ENCODE measurements at places on chromosomes 12 and 14. TPM values are rescaled to one million over a fixed set of nuclear protein-coding genes. Genes with fewer than 3 reads are reported as not detected.

UBE2N gene
- 53.0 TPM for total RNA-seq

P2RX2 gene
- total RNA-seq: 0.16 TPM

HECTD1 gene
- total RNA-seq: 645 TPM

KLRC2 gene
- total RNA-seq: 0.43 TPM

ADCY4 gene
- 1.4 TPM for total RNA-seq

OVCH1 gene
- total RNA-seq: under 0.01 TPM

RHEBL1 gene
- not detected for total RNA-seq

POTEM gene
- total RNA-seq: not detected

PDE6H gene
- total RNA-seq: not detected

PLCZ1 gene
- not detected for total RNA-seq

STYK1 gene
- 0.16 TPM for total RNA-seq

SMCO3 gene
- total RNA-seq: not detected

RPS26 gene
- total RNA-seq: 144 TPM

MED13L gene
- 83.4 TPM for total RNA-seq

KRT74 gene
- total RNA-seq: not detected

PRB2 gene
- not detected for total RNA-seq

RITA1 gene
- total RNA-seq: 9.1 TPM

RILPL2 gene
- 5.8 TPM for total RNA-seq

LRTM2 gene
- not detected for total RNA-seq

MSI1 gene
- total RNA-seq: not detected

SMAGP gene
- total RNA-seq: 8.2 TPM

MYBPC1 gene
- not detected for total RNA-seq

SERPINA12 gene
- not detected for total RNA-seq

RBP5 gene
- total RNA-seq: not detected

LRP6 gene
- total RNA-seq: 44.0 TPM

ACOT6 gene
- total RNA-seq: not detected

CIROP gene
- total RNA-seq: 4.6 TPM

A2M gene
- 10.1 TPM for total RNA-seq

Measured in bronchial smooth muscle cell (primary cell).